ENCODE measurements at places on chromosomes 11 and 22.

- no peak for DNase-seq
These were observed 610.1 kb upstream of the ANO5 start for GRCh38 chr11:21582791-21583190.

GRCh38 chr22:50633086-50633485 is 5.1 kb upstream of the ARSA start:
- no peak for DNase-seq

- DNase-seq = no peak
These were observed 4.5 kb upstream of the TP53I11 start for GRCh38 chr11:44955015-44955738.

GRCh38 chr11:69099180-69099579 is 50.4 kb downstream of the TPCN2 start:
- DNase-seq = no peak

GRCh38 chr11:100174881-100175280 is 512.2 kb upstream of the ARHGAP42 start:
- DNase-seq = no peak

GRCh38 chr11:36362902-36363301 is 66.8 kb downstream of the PRR5L start:
- DNase-seq = peak; percentile 59

DNA sequence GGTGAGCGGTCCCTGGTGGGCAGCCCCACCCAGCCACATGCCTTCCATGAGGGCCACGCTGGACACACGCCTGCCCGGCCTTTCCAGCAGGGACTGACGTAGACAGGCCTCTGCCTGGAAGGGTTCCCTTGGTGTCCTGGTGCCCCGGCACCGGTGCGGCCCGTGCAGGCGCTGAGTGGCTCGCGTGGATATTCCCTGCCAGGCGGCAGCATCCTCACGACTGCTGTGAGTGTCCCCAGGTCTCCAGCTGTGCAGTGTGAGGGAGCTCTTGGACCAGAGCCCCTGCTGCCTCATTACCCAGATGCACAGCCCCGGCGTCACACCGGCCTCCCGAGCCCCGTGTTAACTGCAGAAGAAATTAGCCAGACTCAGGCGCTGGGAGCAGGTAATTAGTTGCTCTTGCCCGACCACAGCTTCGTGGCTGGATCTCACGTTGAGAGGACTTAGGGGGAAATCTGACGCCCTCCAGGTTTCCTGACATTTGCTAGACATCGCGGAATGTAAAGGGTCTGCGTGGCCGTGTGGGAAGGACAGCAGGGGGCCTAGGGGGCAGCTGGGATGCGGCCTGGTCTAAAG is 1196.3 kb downstream of the BRD1 start:
- DNase-seq = no peak

GRCh38 chr22:33756508-33756949 is 163.7 kb downstream of the LARGE1 start:
- no peak for DNase-seq

GRCh38 chr22:46758867-46759290 is 3.6 kb upstream of the TBC1D22A start:
- no peak for DNase-seq

GRCh38 chr11:1742371-1742770 is 8.0 kb downstream of the IFITM10 start:
- DNase-seq = no peak

DNA sequence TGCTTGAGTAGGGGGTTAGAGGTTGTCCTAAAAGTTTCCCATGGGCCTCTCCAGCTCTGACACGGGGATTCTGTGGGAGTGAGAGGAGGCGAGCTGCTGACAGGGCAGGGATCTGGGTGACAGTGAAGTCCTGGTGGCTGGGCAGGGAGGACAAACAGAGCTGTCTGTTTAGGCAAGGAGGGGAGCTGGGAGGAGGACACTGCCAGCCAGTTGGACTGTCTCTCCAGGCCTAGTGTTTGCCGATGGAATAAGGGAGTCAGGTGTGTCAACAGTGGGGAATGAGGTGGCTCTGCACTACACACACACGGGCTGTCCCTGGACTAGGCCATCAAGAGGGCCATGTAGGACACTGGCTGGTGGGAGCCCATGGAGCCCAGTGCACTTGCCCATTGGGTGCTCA is 20.6 kb upstream of the SYT7 start:
- no peak for DNase-seq

DNA sequence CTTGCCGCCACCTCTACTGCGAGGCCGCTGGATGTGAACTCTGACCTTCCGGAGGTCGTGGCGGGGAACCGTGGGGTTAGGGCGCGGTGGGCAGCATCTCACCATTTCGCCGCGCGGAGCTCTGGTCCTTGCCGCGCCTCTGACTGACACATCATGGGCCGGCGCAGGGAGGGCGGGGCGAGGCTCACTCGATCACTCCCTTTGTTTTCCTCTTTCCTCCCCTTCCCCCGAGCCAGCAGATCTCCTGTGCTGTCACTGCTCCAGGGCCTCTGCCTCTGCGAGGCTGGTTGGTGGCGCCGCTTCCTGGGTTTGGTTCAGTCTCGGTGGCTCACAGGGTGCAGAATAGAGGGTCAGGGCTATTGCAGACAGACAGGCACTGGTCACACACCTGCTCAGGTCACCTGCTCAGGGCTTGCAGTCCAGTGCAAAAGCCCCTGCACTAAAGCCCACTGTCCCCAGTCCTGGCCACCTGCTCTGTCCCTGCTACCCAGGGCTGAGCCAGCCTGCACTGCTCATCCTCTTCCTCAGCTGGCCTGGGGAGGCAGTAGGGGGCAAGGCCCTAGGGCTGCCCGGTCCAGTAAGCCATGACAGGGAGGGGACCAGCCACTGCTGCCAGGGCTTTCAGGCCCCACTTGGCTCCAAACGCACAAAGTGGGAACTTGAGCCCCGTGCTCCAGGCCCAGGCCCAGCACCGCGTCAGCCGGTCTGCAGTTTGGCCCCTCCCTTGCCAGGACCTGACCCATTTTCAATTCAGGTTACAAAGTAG is 36.2 kb downstream of the PISD start:
- DNase-seq = peak; percentile 41

GRCh38 chr11:47509077-47509536 is 43.8 kb downstream of the CELF1 start:
- no peak for DNase-seq

DNA sequence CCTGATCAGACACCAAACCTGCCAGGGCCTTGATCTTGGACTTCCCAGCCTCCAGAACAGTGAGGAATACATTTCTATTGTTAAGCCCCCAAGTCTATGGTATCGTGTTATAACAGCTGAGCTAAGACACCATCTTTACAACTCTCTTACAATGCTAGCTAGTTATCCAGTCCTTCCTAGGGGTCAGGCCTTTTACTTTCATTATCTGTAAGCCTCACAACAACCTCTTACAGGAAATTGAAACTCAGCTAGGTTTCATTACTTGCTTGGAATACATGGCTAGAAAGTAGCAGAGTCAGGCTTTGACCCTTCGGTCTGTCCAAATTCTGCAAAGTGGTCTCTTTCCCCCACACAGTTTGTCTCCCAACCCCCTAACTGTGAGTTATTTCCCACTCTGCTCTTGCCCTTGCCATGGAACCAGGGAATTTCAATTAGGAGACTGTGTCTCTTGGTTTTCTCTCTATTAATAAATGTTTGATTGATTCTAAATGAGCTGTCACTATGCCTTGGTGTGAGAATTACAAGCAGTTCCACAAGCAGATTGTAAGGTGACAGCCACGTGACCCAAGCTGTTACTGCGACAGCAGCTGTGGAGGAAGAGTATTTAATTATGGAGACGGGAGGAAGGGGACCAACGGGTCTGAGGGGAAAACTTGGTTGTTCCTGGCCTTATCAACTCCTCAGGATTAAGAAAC is 38.4 kb upstream of the CLMP start:
- DNase-seq = no peak

- no peak for DNase-seq
These were observed 14.2 kb upstream of the MUC5B start for GRCh38 chr11:1208394-1209261.

- no peak for DNase-seq
These were observed 3.4 kb upstream of the OR4C6 start for GRCh38 chr11:55658608-55659007.

DNA sequence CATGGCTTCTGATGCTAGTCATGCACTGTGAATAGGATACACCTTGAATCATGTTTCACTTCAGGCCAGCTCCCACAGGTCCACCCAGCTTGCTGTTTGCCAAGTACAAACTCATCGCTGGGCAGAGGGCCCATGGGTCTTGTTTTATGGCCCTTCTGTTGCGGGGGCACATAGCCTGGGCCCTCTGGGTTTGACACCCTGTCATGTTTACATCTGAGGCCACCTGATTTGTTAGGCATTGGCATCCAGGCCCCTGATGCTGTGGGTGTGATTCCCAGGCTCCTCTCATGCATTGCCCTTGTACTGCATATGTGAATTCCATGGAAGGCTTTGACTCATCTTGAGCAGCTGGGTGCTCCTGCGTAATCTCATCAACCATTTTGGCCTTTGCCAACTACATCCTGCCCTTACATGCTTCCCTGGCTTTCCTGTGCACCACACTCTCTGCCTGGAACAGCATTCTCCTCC is 32.6 kb downstream of the PPFIBP2 start:
- peak; percentile 95 for DNase-seq

GRCh38 chr11:17529844-17530185 is 14.4 kb downstream of the USH1C start:
- DNase-seq = no peak

GRCh38 chr11:8910649-8911026 is 351 bp upstream of the AKIP1 start:
- DNase-seq = no peak

GRCh38 chr22:38345782-38346181 is 28.5 kb upstream of the CSNK1E start:
- no peak for DNase-seq

GRCh38 chr11:6505577-6506240 is 8.6 kb downstream of the DNHD1 start:
- peak; percentile 62 for DNase-seq

GRCh38 chr11:33952805-33953204 is 60.9 kb upstream of the LMO2 start:
- no peak for DNase-seq

DNA sequence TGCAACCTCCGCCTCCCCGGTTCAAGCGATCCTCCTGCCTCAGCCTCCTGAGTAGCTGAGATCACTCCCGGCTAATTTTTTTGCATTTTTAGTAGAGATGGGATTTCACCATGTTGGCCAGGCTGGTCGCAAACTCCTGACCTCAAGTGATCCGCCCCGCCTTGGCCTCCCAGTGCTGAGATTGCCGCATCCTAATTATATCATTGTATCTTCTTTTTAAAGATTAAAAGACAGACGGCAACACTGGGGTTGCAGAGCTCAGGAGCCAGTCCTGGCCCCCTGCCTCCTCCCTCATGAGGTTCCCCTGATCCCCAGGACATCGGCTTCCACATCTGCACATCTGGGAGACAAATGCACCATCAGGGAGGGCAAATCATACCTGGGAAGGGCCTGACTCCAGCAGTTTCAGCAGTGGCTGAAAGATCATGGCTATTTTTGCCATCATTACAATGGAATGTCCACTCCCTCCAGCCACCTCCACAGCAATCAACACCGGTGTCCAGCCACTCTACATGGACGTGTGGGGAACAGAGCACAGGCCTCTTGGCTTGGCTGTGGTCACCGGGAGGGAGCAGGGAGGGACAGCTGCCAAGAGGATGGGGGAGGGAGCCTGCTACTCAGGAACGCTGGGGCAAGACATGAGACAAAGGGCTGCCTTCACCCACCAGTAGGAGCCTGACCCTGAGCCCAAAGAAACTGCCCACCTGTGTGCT is 9.2 kb upstream of the CELSR1 start:
- DNase-seq = no peak

- no peak for DNase-seq
These were observed 49.3 kb upstream of the FLI1 start for GRCh38 chr11:128644576-128644975.

- peak; percentile 69 for DNase-seq
These were observed 44.3 kb downstream of the NNMT start for GRCh38 chr11:114340311-114341131.

DNA sequence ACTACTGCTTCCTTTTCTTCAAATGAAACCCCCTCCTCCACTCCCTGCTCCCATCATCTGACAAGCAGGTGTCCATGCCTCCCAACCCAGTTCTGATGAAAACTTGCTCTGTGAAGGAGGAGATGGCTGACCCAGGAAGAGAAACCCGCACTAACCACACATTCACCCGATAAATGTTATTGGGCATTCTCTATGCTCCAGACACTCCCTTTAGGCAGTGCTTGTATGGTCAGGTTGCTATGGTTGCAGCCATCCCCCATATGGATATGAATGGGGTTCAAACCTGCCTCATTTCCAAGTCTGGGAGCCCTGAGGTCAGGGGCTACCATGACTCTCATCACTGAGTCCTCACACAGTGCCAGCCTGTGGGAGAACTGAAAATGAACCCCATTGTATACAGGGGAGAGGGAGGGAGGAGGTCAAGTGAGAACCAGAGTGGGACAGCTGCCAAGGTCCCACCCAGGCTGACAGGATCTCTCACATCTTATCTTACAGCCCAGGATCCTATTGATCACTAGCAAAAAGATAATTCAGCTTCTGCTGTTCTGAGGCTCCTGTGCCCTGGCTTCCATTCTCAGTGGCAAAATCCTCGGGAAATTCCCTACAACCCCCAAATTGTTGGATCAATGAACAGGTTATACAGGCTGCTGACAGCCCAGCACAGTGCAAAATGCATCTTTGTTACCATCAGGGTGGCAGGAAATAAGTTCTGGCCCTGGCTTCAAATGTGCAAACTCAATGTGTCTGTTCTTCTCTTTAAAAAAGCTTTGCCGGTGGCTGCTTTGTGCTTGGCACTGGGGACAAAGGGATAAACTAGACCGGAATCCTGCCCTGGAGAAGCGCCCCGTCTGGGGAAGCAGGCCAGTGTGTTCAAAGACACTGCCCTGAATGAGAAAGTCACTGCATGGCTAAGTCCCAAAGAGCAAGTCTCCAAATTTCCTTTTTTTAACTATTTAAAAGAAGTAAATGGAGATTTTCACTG is 22.7 kb upstream of the ACER3 start:
- DNase-seq = no peak

- no peak for DNase-seq
These were observed 77.5 kb downstream of the PPFIBP2 start for GRCh38 chr11:7591107-7591894.
